Caco-2 (cell line): ENCODE measurements at places on chromosomes 7 and 10.

- no peak for DNase-seq
Observed at GRCh38 chr7:148107443-148108127, 483.0 kb upstream of the C7orf33 start.

GRCh38 chr10:84837877-84838276 lies 509.5 kb downstream of the CCSER2 start:
- DNase-seq, result no peak

GRCh38 chr10:14839305-14839695 lies 1.2 kb downstream of the HSPA14 start:
- no peak for DNase-seq

DNA sequence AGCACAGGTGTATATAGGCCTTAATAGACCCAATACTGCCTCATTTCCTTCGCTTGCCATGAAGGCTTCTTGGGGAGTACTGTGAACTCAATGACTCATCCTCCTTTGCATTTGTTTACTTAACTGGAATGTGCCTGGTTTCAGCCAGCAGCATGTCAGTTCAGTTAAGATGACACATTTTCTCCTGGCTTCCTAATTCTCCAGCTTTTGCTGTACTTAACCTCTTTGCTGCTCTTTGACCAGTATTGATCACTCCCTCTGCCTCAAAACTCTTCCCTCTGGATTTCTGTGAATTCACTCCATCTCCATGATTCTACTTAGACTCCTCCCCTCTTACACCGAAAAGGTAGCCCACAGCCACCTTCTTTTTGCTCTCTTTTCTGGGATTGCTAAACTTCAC lies 135.7 kb downstream of the MAGI2 start:
- no peak for DNase-seq

DNA sequence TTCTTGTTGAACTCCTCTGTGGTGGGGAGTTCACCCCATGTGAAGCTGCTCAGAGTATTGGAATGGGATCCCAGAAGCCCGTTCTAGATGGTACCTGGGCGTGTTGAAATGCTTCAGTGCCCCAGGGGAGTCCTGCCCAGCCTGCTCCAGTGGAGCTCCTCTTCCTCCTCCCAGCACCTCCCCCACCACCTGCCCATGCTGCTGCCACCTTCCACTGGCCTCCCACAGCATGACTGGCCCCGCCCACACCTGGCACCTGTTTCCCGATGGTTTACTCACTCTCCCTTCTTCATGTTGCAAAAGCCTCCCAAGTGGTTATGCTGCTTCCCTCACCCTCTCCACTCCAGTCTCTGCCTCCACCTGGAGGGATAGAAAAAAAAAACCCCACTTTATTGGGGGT lies 32.2 kb upstream of the PCBD1 start:
- DNase-seq, result no peak

DNA sequence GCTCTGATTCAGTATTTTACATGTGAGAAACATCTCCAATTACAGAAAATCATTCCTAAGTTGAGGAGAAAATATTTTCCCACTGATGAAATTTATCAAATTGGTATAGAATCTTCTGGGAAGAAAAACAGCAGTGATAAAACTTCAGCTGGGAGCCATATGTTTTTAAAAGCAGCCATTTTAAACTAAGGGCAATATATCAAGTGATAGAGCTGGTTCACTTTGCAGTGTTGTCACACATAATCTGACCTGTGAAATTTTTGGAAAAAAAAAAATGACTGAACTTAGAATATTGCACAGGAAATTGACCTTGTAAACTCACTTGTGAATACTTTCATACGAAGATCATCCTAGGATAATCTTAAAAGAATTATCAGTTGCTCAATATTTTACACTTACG lies 10.5 kb upstream of the EZH2 start:
- DNase-seq, result no peak

DNA sequence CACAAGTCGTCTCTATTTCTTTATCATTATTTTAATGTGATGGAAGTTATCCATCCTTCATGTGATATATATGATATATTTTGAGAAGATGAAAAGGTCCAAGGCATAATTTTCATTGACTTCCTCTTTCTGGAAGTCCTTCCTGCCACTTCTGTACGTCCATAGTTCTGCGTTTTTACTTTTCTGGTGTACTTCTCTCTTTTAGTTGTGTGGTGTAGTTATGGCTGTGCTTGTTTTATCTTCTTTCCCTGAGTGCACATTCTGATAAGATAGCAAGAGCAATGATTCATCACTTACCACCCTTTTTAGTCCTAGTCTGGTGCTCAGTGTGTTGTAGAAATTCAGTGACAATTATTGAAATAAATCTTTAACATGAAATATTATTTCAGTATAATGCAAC lies 231.3 kb upstream of the FERD3L start:
- no peak for DNase-seq
